ENCODE measurements at places on chromosomes 4 and X.

DNA sequence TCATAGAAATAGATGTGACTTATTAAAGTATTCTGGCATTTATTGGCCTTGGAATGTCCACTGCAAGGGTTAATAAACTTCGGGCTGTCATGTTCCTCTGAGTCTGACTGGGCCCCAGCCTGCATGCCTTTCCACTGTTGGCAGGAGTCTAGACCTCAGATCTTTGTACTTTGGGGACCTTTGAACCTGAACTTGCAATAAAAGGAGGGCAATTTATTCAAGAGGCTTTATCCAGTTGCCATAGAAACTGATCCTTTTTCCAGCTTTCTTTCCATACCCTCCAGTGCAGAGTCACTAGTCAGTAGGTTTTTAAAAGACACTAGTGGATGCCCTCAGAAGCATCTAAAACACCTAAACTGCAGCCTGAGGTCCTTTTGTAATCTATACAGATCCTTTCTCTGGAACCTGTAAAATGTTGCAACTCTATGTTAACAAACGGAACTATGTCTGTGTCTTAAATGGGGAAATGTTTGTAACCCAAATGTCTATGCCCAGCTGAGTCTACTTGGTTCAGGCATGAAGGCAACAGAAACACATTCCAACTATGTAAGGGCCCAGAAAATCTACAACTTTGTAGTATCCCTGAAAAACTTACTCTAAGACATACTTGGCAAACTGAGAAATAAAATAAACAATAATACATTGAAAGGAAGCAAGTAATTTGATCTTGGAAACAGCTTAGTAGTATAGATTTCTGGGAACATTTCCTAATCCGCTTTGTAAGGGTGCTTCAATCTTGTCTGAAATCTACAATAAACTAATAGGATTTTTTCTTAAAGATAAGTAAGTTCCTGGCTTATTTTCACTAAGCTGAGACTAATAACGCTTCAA, 41.5 kb downstream of the SOWAHB start:
- DNase-seq: peak; percentile 93

DNA sequence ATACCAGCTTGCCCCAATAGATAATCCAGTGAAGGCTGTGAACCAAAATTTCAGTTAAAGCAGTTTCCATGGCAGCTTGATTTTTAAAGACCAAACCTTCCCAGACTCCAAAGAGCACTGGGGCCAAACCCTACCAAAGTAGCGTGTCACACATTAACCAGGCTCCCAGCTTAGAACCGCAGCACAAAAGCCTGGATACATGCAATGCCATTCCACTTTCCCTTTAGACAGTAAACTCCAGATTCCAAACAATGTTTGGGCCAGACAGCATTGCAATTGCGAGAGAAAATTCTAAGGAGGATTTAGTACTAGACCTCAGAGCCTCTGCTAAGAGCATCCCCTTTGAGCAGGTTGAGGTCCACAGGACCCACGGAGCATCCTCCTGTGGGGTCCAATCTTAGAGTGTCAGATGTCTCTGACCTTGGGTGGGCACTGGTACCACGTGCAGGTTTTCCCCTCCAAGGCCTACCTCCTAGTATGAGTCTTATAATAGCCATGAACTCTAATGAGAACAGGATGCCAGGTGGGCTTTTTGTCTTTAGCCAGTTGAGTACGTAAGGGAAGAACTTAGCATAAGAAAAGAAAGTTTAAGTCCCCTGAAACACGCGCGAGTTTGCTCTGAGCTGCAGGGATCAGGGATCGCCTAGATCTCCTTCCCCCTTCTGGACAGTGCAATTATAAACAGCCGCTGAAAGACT, 38.8 kb downstream of the MGARP start:
- DNase-seq: no peak

DNA sequence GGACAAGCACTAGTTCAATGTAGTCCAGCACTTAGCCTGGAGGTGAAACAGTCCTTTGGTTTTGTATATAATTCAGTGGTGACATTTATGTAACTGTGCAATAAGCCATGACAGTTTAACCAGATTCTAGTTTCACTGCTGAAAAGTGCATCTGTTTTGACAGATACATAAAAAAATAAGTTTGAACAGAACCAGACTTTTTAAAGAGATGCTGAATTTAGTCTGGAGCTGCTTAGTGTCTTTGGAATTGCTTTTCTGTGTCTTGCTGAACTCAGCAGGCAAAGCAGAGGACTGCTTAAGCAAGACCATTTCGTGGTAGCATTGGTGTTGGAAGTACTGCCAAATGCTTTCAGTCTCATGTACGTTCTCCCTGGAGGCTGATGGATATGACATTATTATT, 393.5 kb downstream of the MAPK10 start:
- DNase-seq: no peak

- no peak for DNase-seq
Observed at GRCh38 chr4:10872833-10873517, 188.4 kb upstream of the CLNK start.

GRCh38 chr4:39036172-39036571, 4.0 kb upstream of the TMEM156 start:
- peak; percentile 60 for DNase-seq

GRCh38 chrX:69501429-69501828, 2.7 kb upstream of the NALF2 start:
- no peak for DNase-seq

DNA sequence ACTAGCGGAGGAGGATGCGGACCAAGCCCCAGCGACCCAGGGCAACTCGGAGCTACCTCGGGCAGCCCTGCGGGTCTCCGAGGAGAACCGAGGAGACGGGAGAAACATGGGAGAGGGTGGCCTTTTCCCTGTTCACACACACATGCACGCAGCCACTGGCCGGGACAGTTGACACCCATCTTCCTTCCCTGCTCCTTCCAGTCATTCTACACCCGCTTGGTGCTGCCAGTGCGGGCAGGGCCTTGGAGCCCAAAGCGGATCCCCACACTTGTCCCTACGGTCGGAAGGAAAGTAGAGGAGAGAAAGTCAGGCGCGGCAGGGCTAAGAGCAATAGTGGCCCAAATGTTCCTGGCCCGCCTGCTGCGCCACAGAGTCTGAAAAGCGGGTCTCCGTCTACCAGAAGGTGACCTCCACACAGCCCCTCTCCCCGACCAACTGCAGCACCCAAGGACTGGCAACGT, 1.1 kb upstream of the PPP3CA start:
- no peak for DNase-seq

- peak; percentile 66 for DNase-seq
Observed at GRCh38 chrX:136909706-136910564, 29.4 kb upstream of the RBMX start.

DNA sequence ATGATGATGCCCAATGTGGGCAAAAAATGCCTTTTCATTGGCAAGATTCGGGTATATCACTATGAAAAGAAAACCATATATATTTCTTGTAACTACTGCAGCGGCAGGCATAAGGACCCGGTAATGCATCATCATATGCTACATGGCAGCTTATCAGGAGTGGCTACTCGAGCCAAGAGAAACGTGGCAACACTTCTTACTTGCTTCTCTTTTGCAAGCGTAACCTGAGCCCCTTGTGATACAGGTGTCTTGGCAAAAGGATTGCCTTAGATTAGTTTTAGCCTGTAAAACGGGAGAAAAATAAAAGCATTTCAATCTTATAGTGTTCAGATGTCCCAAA, 280.3 kb downstream of the SPRY1 start:
- no peak for DNase-seq

DNA sequence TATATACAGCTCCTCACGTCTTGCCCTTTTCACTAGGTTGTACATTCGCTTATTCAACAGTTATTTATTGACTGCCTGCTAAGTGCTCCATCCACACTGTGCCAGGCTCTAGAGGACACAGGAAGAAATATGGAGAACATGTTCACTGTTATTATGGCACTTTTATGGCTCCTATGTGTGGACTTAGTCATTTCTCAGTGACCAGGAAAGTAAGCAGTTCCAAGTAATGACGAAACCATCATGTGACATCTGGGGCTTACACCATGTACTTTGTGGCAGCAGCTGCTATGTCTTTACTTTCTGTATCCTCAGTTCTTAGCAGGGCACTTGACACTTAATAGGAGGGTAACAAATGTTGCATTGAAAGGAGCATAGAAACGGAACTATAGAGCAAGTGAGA, 278.0 kb downstream of the ANK2 start:
- DNase-seq: peak; percentile 6

DNA sequence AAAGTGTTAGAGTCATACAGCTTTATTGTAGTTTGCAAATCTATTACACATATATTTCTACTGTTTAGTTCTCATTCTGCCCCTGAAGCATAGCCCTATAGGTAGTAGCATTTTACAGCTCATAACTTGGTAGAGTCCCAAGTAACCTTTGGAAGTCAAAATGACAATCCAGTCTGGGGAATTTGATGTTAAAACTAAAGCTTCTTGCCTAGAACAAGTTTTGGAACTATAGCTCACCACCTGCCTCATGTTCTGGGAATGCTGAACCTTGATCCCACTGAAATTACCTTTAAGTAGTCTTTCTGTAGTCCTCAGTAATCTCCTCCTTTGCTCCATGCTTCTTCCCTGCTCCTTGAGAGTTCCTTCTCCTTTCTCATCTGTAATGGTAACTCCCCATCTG, 8.4 kb downstream of the UGT8 start:
- no peak for DNase-seq

GRCh38 chr4:84632092-84632491, 49.2 kb downstream of the CDS1 start:
- DNase-seq: peak; percentile 10

- DNase-seq: no peak
Observed at GRCh38 chr4:52783069-52783468, 31.8 kb upstream of the ERVMER34-1 start.

DNA sequence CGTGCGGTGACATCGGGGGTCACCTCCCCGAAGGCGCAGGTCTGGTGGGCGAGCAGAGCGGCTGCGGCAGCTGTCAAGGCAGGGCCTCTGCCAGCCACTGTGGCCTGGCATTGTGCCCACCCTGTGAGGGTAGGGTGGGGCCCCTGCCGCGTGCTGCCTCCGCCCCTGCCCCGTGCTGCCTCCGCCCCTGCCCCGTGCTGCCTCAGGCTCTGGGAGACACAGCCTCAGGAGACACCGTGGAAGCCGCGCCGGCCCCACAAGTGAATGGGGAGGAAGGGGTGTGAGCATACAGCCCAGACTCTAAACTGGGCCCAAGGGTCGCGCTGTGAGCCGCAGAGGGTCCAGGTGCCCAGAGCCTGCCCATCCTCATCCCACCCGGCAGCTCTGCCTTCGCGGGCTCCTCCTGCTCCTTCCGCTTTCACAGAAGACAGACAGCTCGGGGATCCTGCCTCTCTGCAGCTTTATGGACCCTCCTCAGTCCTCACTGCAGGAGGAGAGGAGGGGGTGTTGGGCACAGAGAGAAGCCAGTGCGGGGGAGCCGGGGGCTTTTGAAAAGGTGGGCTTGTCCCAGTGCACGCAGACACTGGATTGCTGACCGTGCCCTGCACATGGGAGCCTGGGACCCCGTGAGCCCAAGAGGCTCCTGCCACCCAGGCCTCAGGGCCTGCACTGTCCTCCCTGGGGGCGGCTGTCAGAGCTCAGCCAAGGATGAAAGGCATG, 27.4 kb downstream of the PCGF3 start:
- DNase-seq: no peak

- no peak for DNase-seq
Observed at GRCh38 chrX:41789374-41789773, 65.4 kb downstream of the GPR82 start.

DNA sequence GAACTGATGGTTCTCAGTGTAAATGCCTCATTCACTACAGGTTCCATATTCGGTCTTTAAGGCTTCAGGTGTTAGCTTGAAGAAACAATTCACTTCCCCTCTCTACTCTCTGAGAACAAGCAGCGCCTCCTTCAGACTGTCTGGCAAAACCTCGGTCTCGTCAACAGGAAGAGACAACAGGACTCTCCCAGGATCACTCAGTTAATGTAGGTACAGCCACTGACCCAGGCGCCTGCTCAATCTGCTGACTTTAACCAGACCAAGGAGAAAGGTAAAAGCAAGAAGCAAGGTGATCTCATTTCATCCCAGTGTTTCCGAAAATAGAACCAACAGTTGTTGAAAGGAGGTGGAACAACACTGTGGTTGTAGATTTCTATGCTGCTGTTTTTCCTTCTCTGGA, 102.2 kb downstream of the SLC2A9 start:
- no peak for DNase-seq

- DNase-seq: no peak
Observed at GRCh38 chr4:97845758-97846157, 297.5 kb downstream of the STPG2 start.

DNA sequence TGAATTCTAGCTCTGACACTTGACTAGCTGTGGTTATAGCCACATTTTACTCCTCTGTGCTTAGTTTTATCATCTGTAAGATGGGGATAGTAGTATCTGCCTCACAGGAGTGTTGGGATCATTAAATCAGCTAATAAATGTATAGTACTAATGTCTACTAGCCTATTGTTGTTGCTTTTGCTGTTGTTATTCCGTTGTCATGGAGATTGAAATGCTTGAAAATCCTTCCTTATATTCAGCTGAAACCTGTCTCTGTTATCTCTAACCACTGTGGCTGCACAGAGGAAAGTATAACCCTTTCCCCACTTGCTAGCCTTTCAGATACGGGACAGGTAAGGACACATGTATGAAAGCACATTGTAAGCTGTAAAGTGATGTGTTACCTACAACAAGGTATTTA, 33.9 kb downstream of the CLCN5 start:
- DNase-seq: peak; percentile 4

DNA sequence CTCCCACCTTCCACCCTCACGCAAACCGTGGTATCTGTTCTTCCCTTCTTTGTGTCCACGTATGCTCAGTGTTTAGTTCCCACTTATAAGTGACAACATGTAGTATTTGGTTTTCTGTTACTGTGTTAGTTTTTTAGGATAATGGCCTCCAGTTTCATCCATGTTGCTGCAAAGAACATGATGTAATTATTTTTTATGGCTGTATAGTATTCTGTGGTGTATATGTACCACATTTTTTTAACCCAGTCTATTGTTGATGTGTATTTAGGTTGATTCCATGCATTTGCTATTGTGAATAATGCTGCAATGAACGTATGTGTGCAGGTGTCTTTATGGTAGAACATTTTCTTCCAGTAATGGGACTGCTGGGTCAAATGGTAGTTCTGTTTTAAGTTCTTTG, 228.1 kb downstream of the FBXO8 start:
- DNase-seq: no peak

- DNase-seq: no peak
Observed at GRCh38 chr4:37847311-37847884, 20.9 kb downstream of the PGM2 start.

- no peak for DNase-seq
Observed at GRCh38 chr4:9979101-9979701, 42.1 kb downstream of the SLC2A9 start.

DNA sequence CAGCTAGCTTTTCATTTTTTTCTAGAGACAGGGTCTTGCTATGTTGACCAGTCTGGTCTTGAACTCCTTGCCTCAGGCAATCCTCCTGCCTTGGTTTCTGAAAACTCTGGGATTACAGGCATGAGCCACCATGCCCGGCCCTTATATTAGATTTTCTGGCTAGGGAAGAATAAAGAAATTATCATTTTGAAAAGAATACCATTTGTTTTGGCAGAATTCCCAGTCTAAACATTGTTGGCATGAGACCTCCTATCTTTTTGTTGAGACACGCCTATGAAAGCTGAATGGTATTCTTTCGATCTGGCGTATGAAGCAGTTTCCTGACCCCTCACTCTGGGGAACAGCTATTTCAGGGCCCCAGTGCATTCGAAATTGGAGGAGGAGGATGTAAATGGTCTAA, 107.0 kb downstream of the REPS2 start:
- no peak for DNase-seq

GRCh38 chr4:74659576-74660411, 134.5 kb downstream of the BTC start:
- DNase-seq: peak; percentile 99
